ENCODE measurements at places on chromosomes 12 and 14.
A peak's percentile ranks its signal among the peaks of the same experiment; 100 is the strongest.

DNA sequence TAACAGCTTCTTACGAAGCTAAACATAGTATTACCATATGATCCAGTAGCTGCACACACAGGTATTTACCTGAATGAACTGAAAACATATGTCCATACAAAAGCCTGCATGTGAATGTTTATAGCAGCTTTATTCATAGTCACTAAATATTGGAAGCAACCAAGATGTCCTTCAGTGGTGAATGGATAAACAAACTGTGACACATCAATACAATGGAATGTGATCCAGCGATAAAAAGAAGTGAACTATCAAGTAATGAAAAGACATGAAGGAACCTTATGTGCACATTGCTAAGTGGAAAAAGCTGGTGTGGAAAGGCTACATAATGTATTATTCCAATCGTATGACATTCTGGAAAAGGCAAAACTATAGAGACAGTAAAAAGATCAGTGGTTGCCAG lies 38.1 kb upstream of the JDP2 start:
- no peak for DNase-seq

DNA sequence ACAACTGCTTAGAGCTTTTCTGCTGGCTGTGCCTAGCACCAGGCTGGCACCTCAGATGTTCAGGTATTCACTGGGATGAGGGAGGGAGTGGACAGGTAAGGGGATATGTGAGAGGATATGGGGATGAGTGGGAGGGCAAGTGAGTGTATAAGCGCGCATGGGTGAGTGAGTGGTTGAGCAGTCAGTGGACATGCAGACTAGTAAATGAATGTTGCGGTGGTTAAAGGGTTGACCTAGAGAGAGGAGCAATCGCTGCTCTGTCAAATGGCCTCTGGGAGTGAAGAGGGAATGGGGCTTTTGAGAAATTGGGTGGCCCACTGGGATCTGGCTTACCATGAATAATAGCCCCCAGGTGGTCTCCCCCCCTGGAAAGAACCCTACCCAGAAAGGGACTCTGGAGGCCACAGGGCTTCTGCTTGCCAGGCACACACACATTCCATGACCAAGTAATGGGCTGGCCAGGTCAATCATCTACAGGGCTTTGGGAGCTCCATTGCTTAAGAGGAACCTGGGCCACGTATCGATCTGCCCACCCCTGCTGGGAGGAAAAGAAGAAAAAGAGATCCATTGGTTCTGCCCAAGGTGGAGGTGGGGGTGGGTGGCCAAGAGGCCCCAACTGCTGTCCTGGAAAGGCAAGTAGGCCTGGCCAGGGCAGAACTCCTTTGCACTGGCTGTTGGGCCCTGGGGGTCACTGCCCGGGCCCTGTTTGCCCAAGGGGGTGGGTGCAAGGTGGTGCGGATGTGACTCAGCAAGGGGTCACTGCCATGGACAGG lies 30.8 kb upstream of the ZFP36L1 start:
- no peak for DNase-seq

DNA sequence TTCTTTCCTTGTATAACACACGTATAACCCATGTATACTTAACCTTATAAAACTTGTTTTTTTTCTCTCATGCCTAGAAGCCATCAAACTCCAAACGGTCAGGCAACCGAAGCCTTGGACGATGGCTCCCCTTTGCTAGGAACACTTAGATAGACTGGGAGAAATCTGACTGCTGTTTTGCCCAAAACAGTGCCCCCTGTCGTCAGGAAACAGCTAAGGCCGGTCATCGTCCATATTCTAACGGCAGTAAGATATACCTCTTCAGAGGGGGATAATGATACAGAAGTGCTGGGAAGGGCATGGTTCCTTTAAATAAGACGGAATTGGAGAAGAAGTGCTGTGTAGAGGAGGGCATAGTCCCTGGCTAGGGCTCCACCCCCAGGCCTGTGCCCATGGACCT lies 130.5 kb downstream of the SLC41A2 start:
- no peak for DNase-seq

DNA sequence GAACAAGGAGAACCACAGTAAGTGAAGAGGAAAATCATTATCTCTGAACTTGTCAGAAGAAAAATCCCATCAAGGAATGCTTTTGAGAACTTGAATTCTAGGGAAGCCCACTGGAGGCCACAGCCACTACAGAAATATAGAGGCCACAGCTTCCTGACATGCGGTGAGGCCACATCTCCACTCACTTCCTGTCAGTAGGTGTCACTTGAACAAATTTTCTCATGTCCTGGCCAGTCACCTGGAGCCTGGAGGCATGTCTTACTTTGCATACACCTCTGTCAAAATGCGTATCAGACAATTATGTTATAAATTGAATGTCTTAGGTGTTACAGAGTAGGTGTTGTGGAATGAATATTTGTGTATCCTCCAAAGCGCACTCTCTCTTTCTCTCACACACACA lies 370.3 kb downstream of the DAD1 start:
- no peak for DNase-seq

GRCh38 chr12:49367381-49368239 lies at the start of gene SPATS2:
Gene SPATS2 (plus strand): TSS chr12:49367462. CDS start chr12:49461013, 93,551 bp downstream.
- DNase-seq: no peak

- DNase-seq: no peak
Measured at GRCh38 chr12:65612440-65612839, 211.8 kb upstream of the HMGA2 start.

DNA sequence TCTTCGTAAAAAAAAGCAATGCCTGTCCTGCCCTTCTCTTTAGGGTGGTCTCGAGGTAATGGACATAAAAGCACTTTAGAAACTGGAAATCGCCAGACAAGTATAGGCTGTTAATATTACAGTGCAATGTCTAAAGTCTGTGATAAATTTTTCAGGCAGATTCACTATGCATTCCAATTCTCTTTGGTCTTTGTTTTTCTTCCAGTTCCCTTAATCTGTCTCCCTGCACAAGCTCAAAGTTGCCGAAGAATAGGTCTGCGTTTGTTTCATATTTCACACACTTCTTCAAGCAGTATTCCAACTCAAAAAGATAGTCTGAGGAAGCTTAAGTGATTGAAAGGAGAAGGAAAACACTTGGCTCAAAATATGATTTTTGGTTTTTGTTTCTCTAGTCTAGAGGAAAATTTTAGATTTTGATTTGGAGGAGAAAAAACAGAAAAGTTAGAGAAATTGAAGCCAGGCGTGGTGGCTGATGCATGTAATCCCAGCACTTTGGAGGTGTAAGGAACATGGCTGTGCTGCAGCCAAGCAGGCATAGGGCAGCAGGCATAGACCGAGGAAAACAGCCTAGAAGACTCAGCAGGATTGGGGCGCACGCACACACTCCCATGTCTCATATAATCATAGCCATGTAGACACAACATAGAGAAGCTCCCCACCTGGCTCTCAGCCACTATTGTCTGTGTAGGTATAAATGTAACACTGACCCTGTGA lies 96.2 kb upstream of the TMPO start:
- DNase-seq: no peak

- no peak for DNase-seq
Measured at GRCh38 chr12:31588976-31589375, 2.0 kb downstream of the DENND5B start.

- no peak for DNase-seq
Measured at GRCh38 chr12:65259501-65259900, 19.0 kb upstream of the MSRB3 start.

- DNase-seq: no peak
Measured at GRCh38 chr14:30620178-30620577, 1.9 kb upstream of the SCFD1 start.

- no peak for DNase-seq
Measured at GRCh38 chr12:124428792-124429281, 133.9 kb downstream of the RFLNA start.

DNA sequence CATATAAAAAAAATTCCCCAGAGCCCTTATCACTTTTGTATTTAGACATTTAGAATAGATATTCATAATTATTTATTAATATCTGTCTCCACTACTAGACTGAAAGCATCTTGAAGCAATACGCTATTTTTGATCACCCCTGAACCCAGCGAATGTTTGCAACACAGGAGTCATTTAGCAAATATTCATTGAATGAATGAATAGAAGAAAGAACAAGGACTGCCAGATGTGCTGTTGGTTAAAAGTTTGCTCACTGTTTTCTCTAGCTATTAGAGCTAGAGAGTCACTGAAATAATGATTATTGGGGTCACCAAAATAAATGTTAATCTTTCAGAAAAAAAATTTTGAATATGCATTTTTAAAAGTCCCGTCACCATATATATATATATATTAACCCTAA lies 174.3 kb downstream of the ACSS3 start:
- no peak for DNase-seq

GRCh38 chr14:41498959-41499358 lies 107.7 kb upstream of the LRFN5 start:
- DNase-seq: no peak

DNA sequence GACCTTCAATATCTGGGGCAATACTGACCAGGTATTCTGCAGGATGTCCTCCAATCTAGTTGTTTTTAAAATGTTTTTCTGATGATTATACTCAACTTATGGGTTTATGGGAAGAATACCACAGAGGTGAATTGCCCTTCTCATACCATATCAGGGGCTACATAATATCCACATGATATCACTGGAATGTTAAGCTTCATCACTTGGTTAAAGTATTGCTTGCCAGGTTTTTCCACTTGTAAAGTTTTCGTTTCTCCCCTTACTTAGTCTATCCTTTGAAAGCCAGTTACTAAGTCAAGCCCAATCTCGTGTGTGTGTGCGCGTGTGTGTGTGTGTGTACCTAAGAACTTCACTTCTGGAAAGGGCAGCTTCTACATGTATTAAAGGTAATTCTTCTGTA lies 980.9 kb upstream of the FBXO33 start:
- no peak for DNase-seq

DNA sequence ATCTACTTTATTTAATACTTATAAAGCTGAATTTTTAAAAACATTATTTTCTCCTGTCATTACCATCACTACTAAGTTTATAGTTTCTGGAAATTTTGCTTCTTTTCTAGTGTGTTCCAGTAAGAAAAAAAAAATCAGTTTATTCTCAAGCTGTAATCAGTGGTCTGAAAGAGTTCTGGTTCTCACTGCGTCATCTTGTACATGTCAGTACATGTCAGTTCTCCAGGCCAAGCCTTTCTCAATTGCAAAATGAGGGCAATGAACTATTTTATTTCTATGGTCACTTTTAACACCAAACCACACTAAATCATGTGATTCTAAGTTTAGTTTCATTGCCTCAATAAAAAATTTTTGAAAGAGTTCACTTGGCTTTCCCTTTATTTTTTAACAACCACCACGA lies 468.9 kb upstream of the LRFN5 start:
- DNase-seq: no peak

- no peak for DNase-seq
Measured at GRCh38 chr12:46303039-46303666, 34.3 kb upstream of the SLC38A1 start.

DNA sequence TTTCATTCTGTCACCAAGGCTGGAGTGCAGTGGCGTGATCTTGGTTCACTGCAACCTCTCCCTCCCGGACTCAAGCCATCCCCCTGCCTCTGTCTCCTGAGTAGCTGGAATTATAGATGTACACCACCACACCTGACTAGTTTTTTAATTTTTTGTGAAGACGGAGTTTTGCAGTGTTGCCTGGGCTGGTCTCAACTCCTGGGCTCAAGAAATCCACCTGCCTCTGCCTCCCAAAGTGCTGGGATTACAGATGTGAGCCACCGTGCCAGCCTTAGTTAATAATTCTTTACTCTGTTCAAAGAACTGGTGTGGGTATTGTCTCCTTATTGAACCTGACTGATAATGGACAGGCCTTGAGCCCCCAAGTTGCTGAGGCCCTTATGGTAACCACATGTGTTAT lies 10.4 kb upstream of the KRT7 start:
- no peak for DNase-seq

- DNase-seq: no peak
Measured at GRCh38 chr14:71377099-71377498, 469.8 kb downstream of the PCNX1 start.

DNA sequence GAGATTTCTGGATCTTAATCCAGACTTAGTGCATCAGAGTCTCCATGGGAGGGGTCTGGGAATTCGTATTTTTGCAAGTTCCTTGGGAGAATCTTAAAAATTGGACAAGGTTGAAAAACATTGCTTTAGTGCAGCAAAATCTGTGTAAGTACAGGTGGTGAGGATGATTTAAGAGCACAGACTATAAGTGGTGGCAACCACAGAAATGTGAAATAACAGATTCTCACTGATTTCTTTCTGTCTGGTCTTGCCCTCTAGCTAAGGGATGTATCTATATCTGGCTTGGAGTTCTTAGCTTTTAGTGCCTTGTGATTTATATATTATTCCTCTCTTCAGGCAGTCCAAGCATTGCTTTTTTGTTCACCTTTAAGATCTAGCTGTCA lies 116.2 kb downstream of the DIP2B start:
- no peak for DNase-seq

- DNase-seq: no peak
Measured at GRCh38 chr12:116861320-116861719, 19.9 kb downstream of the HRK start.

- DNase-seq: no peak
Measured at GRCh38 chr14:104222396-104223036, 84.1 kb downstream of the KIF26A start.

DNA sequence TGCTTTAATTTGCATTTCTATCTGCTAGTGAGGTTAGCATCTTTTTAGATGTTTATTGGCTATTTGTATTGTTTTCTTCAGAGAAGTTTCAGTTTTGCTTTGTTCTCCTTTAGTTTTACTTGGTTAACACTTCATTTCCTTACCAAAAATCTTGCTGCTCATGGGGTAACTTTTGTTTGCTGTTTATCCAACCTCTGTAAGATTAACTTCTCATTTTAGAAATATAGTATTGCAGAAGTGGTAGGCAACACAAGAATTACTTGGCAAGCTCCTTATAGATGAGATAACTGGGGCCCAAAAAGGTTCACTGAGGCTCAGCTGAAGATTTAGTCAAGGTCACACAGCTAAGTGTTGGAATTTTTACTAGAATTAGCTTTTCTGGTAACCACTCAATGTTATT lies 40.5 kb downstream of the ALKBH1 start:
- DNase-seq: no peak

DNA sequence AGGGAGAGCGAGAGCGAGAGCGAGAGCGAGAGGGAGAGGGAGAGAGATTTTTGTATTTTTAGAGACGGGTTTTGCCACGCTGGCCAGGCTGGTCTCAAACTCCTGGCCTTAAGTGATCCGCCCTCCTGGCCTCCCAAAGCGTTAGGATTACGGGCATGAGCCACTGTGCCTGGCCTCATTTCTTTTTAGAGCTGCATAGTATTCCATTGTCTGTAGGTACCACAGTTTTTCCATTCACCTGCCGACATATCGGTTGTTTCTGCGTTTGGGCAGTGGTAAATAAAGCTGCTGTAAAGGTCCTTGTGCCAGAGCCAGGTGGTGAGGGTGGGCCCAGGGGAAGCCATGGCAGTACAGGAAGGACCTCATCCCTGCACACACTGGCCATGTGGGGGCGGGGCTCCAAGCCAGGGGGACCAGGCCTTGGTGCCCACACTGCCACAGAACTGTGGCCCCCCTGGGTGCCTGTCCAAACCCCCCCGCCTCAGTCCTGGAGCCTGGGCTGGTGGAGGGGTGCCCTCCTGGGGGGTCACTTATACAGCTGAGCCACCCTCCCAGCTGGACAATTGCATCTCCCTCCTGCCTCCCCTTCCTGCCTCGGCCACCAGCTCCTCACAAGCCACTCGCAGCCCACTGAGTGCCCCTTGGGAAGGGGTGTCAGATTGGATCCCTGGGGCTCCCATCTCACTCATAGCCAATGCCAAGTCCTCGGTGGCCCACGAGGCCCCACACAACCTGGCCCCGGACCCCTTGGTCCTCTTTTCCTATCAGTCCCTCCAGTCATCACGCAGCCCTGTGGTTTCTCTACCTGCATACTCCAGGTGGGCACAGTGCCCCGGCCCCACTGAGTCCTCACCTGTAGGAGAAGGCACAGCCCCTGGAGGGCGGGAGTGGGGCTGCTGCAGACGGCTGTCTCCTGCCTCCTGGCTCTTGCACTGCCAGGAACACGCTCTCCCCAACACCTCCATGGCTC lies 1.7 kb upstream of the PUS1 start:
- DNase-seq: peak; percentile 37
